Activated CD8-positive, alpha-beta T cell treated with anti-CD3 and anti-CD28 coated beads for 36 hours (primary cell): ENCODE measurements at places on chromosomes 3 and 15. TPM values are rescaled to one million over a fixed set of nuclear protein-coding genes. Genes with fewer than 3 reads are reported as not detected.

Gene A4GNT
- not detected for total RNA-seq

Gene MUC20
- 0.65 TPM for total RNA-seq

Gene TMEM207
- not detected for total RNA-seq

Gene IGSF11
- total RNA-seq, result 0.07 TPM

Gene CFAP20DC
- 1.5 TPM for total RNA-seq

DNA sequence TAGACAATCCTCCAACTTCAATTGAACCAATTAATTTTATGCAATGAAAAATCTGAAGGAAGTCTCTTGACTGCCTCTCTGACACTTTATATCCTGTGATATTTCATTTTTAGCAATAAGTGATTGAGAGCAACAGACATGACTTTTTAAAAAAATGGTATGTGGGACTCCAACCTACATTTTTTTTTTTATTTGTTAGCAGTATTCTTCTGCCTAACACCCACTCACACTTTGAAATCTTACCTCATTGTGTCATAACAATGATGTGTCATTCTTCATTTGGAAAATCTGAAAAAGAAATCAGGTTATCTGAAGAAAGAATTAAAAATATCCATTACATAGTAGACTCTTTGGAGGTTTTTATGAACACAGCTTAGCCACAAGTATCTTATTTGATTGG, 541.3 kb upstream of the KCNMB2 start:
- H3K4me1 ChIP-seq, result peaks cover 29% of the 10 kb centered on the region
- H3K27ac ChIP-seq, result peak overlapping the region; percentile 87
- no peak overlapping the region for H3K4me3 ChIP-seq

- no peak overlapping the region for H3K4me3 ChIP-seq
- no peaks in the 10 kb centered on the region for H3K27me3 ChIP-seq
- DNase-seq, result peak; percentile 65
- no peak overlapping the region for H3K27ac ChIP-seq
These were observed 12.8 kb downstream of the LXN start for GRCh38 chr3:158659454-158660237.

DNA sequence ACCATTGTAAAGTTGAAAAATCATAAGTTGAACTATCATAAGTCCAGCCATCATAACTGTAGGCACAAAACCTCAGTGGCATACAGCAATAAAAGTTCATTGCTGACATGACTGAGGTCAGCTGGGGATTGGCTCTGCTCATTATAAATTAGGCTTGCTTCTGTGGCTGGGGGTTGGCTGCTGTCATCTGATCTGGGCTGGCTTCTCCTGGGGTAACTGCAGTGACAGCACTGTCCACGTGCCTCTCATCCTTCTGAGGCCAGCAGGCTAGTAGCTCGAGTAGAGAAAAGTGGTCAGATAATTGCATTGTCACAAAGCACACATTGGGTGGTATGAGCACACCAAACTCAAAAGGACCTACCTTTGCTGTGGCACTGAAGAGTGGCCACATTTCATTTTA, 31.3 kb downstream of the CMTM7 start:
- no peak overlapping the region for H3K4me3 ChIP-seq
- DNase-seq, result no peak
- H3K27me3 ChIP-seq, result no peaks in the 10 kb centered on the region
- peak overlapping the region; percentile 93 for H3K27ac ChIP-seq
- peaks cover 94% of the 10 kb centered on the region for H3K4me1 ChIP-seq

- peak; percentile 97 for DNase-seq
- peak overlapping the region; percentile 94 for H3K4me3 ChIP-seq
- H3K4me1 ChIP-seq, result peaks cover 47% of the 10 kb centered on the region
- H3K27me3 ChIP-seq, result no peaks in the 10 kb centered on the region
- H3K36me3 ChIP-seq, result peaks cover 17% of the 10 kb centered on the region
These were observed 903 bp downstream of the SLC25A38 start for GRCh38 chr3:39383881-39384664.

DNA sequence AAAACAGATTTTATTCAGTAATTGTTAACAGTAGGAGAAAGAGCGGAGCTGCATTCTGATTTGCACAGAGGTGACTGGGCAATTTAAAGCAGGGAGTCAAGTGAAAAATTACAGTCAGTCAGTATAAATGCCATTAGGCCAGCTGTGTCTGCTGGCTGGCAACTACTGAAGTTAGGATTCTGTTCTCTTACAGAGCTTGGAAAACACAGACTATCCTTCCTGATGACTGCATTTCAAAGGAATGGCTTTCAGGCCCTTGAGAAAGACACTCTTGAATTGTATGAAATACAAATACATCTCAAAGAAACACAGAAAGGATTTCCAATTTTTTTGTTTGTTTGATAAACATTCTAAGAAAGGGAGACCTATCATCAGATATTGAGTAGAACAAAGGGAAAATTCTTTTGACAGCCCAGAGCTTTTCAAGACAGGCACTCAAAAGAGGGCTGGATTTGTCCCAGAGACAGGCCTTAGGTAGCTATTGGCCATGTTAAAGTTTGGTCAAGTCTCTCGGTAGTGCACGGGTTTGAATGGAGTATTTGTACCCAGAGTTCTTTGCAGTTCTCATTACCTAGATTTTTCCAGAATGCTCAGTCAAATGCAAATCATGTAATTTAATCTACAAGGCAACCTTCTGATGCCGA, 551.2 kb upstream of the CCDC54 start:
- no peaks in the 10 kb centered on the region for H3K36me3 ChIP-seq
- no peak overlapping the region for H3K4me3 ChIP-seq
- no peak for DNase-seq
- no peaks in the 10 kb centered on the region for H3K27me3 ChIP-seq
- peaks cover 2% of the 10 kb centered on the region for H3K4me1 ChIP-seq

- no peak overlapping the region for H3K27ac ChIP-seq
- H3K4me1 ChIP-seq, result no peaks in the 10 kb centered on the region
- H3K36me3 ChIP-seq, result no peaks in the 10 kb centered on the region
- H3K4me3 ChIP-seq, result no peak overlapping the region
- no peak for DNase-seq
- peaks cover 9% of the 10 kb centered on the region for H3K27me3 ChIP-seq
These were observed 94.6 kb upstream of the SLC6A6 start for GRCh38 chr3:14307656-14308302.

DNA sequence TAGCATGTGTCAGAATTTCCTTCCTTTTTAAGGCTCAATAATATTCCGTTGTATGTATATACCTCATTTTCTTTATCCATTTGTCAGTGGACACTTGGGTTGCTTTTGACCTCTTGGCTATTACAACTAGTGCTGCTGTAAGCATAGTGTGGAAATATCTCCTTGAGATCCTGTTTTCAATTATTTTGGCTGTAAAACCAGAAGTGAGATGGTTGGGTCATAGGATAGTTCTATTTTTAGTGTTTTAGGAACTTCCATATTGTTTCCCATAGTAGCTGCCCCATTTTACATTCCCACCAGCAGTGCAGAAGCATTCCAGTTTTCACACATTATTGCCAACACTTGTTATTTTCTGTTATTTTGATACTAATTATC, 70.4 kb upstream of the C15orf39 start:
- H3K4me3 ChIP-seq, result peak overlapping the region; percentile 28
- no peaks in the 10 kb centered on the region for H3K36me3 ChIP-seq
- H3K4me1 ChIP-seq, result peaks cover 16% of the 10 kb centered on the region
- H3K27me3 ChIP-seq, result peaks cover 7% of the 10 kb centered on the region

GRCh38 chr15:58880320-58880719, 53.2 kb downstream of the SLTM start:
- H3K27me3 ChIP-seq, result no peaks in the 10 kb centered on the region
- H3K27ac ChIP-seq, result no peak overlapping the region
- peaks cover 68% of the 10 kb centered on the region for H3K36me3 ChIP-seq
- H3K4me3 ChIP-seq, result no peak overlapping the region
- DNase-seq, result no peak

DNA sequence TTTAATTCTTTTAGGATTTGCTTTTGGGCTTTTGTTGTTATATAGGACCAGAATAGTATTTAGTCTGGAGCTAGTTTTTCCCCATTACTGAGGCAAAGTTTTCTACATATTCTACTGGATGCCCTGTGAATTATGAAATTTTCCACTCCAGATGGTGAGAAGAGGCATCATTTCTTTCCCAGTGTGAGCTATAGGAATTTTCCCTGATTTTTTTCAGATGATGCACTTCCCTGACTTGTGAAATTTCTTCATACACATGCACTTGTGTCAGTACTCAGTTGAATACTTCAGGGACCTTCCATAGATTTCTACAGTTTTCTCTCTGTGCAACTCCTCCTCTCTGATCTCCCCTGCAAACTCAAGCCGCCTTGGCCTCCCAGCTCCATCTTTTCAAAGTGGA, 73.7 kb upstream of the SLCO2A1 start:
- H3K27ac ChIP-seq, result no peak overlapping the region
- DNase-seq, result no peak
- no peak overlapping the region for H3K4me3 ChIP-seq

DNA sequence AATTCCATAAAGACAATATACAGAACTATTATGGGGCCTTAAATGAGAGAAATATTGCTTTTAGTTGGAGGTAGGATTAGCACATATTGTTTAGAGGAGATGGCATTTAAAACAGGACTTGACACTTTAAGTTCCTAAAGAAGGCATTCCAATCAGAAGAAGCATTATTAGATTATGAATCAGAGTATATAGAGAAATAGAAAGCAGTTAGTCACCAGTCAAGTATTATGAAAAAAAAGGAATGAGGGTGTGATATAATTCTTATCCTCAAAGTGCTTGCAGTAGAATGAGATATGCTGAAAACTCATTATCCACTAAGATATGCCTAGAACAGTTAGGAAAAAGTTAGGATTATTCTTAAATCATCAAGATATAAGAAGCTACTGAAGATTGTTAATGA, 456.2 kb downstream of the ZNF385D start:
- H3K27me3 ChIP-seq, result no peaks in the 10 kb centered on the region
- no peak overlapping the region for H3K27ac ChIP-seq
- H3K4me3 ChIP-seq, result no peak overlapping the region
- H3K4me1 ChIP-seq, result no peaks in the 10 kb centered on the region
- no peak for DNase-seq

DNA sequence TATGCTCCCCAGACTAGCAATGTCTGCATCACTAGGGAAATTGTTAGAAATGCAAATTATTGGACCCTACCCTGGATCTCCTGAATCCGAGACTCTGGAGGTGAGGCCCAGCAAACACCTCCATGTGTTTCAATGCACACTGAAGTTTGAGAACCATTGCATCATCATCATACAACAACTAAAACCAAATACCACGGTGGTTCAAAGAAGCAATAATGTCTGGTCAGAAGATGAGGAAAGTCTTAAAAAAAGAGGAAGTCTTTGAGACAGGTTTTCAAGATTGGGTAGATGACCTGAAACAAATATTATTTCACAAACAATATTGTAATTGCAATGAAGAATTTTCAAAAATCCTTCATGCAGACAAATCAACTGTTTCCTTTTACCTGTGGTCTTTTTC, 60.3 kb upstream of the TRA2B start:
- H3K4me3 ChIP-seq, result no peak overlapping the region
- H3K4me1 ChIP-seq, result no peaks in the 10 kb centered on the region
- H3K36me3 ChIP-seq, result no peaks in the 10 kb centered on the region
- H3K27me3 ChIP-seq, result peaks cover 12% of the 10 kb centered on the region
